ENCODE measurements at places on chromosomes 11 and 22.

DNA sequence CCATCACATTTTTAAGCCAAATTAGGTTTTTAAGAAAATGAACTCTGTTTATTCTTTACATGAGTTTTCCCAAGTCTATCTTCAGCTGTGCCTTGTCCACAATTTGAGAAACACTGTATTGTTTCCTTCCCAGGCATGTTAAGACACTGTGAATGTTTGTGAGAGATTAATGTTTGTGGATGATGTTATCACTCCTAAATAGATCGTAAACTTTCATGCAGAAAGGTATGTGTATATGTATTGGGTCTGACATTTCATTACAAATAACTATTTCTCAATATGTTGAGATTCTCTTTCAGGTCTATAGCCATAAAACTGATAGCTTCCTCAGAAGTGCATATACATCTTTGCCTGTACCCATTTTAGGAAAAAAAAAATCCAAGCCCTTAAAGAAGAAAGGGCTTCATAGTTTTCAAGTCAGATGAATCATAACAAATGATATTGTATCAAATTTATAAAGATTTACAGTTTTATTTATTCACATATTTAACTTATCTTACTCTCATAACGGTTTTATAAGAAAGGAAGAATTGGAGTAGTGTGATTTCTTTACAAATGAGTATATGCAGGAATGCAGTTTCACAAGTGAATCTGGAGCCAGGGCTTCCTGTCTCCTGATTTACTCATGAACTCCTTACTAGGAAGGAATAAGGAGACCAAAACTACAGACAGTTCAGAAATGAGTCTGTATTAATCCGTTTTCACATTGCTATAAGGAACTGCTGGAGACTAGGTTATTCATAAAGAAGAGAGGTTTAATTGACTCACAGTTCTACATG is 11.2 kb downstream of the OR8D1 start:
- DNase-seq = no peak

DNA sequence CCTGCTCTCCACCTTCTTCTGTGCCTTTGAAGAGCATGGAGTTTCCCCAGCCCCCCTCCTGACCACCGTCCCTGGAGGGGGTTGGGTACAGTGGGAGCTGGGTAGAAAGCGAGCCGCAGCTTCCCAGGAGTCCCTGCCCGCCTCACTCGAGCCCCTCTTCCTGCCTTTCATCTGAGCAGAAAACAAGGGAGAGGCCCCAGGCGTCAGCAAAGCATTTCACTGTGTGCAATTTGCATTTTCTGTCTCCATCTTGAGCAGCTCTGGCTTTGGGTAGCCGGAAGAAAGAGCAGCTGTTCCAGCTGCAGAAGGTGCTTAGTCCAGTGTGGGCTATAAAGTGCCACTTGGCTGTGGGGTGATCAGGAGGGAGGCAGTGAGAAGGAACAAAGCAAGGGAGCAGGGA is 229.7 kb downstream of the CEP164 start:
- DNase-seq = no peak

DNA sequence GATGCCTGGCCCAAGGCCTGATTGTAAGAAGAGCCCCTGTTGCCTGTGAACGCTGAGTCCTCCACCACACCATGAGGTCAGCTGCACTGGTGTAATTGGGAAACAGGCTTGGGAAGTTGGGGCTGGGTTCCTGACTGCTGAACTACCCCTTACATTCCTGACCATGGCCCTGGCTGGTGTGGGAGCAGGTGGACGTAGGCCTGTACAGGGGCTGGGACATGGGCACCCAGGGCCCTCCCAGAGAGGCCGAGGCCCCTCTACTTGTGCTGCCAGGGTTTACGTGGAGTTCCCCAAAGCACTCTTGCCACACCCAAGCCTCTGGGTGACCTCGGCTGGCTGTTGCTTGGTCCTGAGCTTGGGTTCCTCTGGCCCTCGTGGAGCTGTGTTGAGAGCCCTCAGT is 5.4 kb downstream of the RELT start:
- DNase-seq = peak; percentile 65

DNA sequence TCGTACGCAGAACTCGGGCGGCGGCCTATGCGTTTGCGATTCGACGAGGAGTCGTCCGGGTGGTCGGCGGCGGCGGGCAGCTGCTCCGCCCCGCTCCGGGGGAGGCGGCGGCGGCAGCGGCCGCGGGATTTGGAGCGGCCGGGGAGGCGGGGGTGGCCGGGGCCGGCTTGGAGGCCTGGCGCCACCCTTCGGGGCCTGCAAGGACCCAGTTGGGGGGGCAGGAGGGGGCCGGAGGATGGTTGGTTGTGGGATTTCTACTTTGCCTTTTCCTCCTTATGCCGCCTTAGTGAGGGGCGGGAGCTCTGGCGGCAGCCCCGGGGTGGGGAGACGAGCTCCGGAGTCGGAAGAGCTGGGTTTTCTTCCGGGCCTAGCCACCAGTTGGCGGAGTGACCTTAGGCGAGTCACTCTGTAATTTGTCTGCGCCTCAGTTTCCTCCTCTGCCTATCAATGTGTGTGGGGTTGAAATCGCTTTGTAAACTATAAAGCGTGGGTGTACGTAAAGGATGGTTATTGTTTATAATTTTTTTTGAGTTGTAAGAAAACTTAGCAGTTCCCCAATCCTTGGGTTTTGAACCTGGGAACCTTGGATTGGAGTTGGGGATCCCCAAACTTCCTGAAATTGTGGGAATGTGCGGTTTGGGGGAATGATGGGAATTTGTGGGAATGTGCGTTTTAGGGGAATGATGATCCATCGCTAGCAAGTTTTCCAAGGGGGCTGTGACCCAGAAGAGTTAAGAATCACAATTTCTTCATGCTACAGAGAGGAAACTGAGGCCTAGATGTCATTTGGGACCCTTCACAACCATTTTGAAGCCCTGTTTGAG is 679 bp downstream of the TUG1 start:
- DNase-seq = peak; percentile 46

GRCh38 chr11:23866641-23867040 is 630.2 kb upstream of the LUZP2 start:
- no peak for DNase-seq

- no peak for DNase-seq
These were observed 1.4 kb downstream of the SLC5A1 start for GRCh38 chr22:32044477-32044876.

- DNase-seq = no peak
These were observed 8.2 kb downstream of the AP1B1 start for GRCh38 chr22:29380032-29380781.
